ENCODE measurements at places on chromosomes 1 and 21.

DNA sequence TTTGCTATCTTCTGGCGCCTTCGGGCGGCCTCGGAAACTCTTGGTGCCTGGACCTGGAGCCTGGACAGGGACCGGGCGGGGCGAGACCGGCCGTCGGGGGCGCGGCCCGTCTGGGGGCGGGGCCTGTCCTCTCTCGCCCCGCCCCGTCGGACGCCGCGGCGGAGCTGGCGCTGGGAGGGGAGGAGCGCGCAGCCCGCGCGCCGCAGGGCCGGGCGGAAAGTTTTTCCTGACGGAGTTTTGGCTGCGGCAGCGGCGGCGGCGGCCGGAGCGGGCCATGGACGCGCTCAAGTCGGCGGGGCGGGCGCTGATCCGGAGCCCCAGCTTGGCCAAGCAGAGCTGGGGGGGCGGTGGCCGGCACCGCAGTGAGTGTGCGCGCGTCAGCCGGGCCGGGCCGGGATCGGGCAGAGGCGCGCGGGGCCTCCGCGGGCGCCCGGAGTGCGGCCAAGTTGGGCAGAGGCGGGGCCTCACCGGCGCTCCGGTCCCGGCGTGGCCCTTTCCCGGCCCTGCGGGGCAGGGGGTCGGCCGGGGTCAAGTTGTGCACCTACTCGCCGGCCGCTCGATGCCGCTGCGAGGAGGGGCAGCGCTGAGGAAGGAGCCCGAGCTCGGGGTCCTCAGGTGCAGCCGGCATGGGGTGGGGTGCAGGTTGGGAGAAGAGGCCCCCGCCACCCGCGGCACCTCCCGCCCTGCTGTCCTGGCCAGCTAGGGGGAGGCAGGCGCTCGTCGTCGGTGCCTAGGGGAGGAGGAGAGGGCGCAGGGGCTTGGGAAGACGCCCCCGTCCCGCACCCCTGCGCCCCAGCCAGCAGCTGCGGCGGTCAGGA is at the start of gene LDLRAP1:
LDLRAP1 (plus strand) TSS at position 182 of the 818 bp plus-strand sequence; CDS start at position 275, 93 bp downstream.
- DNase-seq = no peak

- no peak for DNase-seq
These were observed 41.9 kb upstream of the CACYBP start for GRCh38 chr1:174957829-174958228.

GRCh38 chr1:173137107-173137706 is 69.9 kb downstream of the TNFSF4 start:
- DNase-seq = no peak

- no peak for DNase-seq
These were observed 21.3 kb downstream of the NPR1 start for GRCh38 chr1:153699768-153700167.

DNA sequence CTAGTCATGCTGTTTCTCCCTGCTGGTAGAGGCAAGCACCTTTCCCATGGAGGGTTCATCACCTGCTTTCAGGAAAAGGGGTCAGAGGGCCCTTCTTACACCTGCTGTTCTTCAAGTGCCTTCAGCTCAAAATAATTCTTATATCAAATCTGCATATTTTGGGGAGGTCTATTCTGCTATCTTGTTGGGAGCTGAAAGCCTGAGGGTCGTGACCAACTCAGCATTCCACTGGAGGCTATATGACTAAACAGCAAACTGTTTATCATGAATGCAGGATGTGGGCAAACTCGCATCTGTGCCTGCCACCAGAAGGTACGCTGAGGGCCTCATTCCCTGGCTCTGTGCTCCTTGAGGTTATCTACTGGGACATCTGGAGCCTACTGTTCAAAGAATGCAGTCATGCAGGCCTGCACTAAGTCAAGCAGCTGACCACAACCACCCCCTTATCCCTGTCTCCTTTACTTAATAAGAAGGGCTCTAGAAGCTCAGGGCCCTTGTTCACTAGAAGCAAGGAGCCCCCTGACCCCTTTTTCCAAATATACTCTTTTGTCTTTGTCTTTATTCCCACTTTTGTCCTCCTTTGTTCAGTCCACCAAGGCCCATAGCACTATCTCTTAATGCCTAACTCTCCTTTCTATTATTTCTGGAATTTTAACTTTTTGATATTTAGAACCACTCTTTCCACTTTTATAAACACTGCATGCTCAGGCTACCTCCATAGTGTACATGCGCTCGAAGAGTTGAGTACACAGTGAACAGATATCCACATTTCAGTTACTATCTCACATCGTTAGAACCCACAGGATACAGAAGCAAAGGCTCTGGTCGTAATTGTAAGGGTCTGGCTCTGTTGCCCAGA is 4.5 kb upstream of the TRIM17 start:
- DNase-seq = no peak

- no peak for DNase-seq
These were observed 4.9 kb downstream of the MFN2 start for GRCh38 chr1:11985171-11985570.

GRCh38 chr1:87642581-87643221 is 314.0 kb downstream of the LMO4 start:
- no peak for DNase-seq

DNA sequence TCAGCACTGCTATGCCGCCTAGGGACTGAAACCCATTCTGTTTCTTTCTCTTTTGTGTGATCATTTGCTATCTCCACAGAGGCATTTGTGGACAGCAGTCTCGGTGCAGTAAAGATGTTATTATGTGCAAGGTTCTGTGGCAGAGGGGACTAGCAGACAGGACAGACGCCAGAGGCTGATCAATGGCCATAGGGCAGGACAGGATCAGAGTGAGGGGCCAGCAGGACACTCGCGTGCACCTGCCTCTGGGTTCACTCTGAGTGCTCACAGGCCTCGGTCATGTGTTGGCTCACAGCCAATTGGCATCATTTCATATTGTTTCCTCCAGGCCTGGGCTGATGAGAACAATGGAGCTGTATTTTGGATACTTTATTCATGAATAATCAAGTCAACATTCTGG is 212.6 kb downstream of the TGFB2 start:
- DNase-seq = no peak

- no peak for DNase-seq
These were observed 160.1 kb downstream of the PTPRC start for GRCh38 chr1:198798923-198799386.

- DNase-seq = no peak
These were observed 210.8 kb upstream of the C1orf174 start for GRCh38 chr1:4110888-4111287.

- DNase-seq = no peak
These were observed 23.6 kb downstream of the SLAMF1 start for GRCh38 chr1:160623227-160623633.

DNA sequence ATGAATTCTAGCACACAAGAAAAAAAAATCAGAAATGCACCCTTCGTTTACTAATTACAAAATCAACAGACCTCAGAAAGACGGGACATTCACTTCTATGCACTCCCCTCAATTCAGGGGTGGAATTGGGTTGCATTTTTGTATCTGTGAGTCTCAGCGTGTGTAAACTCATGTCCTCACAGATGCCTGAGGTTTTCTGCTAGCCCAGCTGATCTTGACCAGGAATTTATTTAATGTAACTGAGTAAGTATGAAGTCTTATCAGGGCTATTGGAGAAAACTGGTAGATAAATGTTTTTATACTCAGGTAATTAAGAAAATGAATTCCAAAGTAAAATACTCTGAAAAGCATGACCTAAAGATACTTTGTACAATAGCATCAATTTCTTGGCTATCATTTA is 167.7 kb downstream of the RUNX1 start:
- DNase-seq = peak; percentile 54

GRCh38 chr1:202745323-202745888 is 35.2 kb upstream of the SYT2 start:
- DNase-seq = no peak

DNA sequence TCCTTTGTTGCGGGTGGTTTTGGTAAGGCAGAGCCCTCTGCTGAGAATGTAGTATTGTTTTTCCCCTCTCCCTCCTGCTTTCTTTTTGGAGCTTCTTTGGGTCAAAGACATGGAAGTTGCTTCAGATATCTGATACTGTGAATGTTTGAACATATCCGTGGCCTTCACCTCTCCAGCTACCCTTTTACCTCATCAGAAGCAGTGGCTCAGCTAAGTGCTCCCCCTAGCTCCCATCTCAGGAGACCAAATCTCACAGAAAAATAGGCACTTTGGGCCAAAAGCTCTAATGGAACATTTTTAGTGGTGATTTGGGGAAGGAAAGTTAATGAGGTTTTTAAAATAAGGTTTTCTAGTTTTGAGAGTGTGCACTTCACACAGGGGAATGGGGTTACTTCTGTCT is 6.3 kb downstream of the TMEM200B start:
- DNase-seq = no peak

DNA sequence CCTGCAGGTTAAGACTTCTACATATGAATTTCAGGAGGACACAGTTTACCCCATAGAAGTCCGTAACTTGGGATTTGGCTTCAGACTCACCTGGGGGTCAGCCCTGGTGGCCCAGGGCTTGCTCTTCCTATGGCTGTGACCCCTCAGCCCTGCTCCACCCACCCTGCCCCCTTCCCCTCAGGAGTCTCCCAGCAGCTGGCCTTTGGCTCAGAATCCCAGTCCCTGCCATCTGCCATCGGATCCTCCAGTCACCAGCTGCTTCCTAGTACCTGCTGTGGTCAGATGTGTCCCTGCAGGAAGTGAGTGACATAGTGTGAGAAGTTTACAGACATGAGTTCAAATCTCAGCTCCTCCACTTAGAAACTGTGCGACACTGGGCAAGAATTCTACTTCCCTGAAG is 332.6 kb downstream of the NPHP4 start:
- DNase-seq = no peak

DNA sequence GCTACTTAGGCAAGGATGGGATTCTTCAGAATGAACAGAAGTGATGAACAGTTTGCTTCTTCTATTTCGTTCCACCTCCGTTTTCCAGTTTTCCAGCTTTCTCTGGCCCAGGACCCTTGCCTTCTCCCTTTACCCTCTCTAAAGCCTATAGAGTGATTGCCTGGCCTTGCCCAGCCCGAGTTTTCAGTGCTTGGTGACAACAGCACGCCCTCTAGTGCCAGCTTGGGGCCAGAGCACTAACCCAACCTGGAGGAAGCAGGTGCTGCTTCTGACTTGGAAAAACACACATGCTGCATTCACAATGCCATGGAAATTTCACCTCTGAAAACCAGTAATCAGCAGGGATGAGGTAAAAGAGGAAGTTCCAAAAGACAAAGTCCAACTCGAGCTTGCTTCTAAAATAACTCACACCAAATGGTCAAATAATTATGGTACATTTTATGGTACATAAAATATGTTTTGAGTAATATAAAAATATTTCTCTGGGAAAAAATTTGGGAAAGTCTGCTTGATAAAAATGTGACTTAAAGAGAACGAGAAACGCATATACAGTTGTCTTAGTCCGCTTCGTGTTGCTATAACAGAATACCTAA is 26.1 kb downstream of the UBE2T start:
- peak; percentile 45 for DNase-seq

DNA sequence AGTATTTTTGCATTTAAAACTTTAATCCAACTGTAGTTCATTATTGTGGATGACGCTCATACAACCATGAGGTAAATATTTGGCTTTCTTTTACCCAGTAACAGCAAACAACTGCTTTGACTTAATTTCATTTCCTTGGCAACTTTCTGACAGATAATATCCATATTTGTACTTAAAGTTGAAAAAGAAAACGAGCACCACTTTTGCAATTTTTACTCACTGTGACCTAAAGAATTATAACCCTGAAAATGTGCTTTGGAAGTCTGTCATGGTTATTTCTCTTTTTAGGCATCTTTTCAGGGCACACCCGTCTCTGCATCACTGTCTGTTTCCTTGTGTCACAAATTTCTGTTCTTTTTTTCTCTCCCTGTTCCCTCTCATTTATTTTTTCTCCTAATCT is 918 bp upstream of the CD2 start:
- DNase-seq = no peak

DNA sequence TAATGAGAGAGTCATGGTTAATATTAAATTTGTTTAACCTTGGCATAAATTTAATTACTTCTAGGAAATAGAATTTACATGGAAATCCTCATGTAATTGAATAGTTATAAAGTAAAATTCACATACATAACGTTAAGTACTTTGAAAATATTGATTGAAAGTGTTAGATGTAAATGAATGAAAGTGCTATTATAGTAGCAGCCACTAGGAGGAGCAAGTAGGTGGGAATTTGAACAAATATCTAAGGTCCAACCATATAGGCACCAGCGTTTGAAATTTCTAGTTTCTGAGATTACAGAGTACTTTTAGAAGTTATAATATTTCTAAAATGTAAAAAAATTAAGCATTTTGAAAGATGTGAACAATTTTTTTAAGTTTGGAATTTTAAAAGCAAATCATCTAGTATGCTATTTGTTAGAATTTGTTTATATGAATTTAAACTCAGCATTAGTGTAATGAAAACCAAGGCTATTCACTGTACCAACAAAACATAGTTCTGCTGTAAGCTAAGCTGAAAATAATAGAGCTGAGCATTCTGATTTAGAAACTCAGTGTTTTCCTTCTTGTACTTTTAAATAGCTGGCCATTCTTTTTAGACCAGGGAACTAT is 3.3 kb downstream of the B3GALT2 start:
- peak; percentile 38 for DNase-seq

DNA sequence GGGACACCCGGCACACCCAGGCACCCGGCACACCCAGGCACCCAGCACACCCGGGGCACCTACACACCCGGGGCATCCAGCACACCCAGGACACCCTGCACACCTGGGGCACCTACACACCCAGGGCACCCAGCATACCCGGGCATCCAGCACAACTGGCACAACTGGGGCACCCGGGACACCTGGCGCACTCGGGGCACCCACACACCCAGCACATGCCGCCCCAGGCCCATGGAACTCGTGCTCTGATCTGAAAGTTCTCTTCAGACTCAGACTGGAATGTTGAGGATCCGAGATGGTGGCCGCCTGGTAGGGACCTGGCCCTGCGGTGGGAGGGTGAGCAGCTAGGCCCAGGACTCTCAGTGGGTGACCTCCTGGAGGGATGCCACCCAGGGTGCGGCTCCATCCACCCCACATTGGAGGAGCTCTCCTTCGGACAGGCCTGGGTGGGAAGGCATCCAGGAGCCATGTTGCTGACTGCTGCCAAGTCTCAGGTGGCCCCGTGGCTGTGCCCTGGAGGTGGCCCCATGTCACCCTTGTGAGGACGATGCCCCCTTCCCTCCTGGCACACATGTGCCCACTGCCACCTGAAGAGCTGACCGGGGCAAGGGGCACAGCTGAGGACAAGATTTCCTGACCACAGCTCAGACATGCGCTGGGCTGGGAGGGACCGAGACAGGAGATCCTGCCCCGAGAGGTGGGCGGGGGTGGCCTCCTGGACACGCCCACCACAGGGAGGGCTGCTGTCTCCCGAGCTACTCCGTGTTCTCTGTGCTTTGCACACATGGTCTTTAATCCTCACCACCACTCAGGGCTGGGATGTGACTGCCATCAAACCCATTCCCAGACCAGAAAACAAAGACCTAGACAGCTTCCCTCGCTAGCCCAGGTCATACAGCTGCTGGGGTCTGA is 37.0 kb downstream of the UBE2G2 start:
- no peak for DNase-seq

DNA sequence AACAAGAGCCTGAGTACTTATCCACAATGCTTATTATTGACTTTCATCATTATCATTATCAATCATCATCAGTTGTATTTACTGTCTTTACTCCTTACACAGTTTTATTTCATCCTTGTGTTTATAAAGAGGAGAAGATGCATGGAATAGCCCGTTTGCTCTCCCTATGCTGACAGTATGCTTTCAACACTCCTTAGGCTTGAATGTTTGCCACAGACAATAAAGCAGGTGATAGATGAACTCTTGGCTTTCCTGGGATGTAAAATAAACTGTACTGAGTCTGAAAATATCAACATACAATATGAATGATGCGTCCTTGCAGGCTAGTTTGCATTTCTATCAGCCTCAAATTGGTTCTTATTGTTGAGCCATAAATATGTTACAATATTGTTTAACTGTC is 891.8 kb upstream of the NCAM2 start:
- DNase-seq = no peak
